D341Med (cell line): ENCODE measurements at places on chromosomes 6 and 20.
A peak's percentile ranks its signal among the peaks of the same experiment; 100 is the strongest.

DNA sequence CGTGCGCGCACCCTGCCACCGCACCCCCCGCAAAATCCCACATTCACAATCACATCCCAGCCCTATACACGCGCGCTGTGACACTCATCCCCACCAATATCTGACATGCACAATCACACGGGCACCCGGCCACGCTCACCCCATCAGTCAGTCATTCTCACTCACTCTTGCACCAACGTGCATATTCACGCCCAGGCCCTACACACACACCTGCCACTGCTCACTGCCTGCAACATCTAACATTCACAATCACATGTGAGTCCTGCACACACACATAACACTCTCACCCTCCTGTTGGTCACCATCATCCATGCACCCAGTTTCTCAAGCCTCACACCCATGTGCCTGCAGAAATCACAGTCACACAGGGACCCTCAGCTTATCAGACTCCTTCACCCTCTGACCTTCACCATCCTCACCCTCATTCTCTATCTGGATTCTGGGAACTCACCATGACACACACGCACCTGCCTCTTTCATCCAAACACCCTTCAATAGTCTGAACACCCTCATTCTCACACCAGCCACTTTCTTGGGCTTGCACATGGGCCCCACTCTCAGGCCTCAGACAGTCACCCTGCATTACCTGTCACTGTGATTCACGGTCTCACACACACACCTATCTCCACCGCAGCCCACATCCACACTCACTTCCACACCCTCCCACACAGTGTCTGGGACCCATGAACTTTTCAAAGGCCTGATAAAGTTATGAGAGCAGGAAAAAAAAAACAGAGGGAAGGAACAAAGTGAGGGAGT lies 748 bp upstream of the ATP9A start:
- DNase-seq, result no peak

DNA sequence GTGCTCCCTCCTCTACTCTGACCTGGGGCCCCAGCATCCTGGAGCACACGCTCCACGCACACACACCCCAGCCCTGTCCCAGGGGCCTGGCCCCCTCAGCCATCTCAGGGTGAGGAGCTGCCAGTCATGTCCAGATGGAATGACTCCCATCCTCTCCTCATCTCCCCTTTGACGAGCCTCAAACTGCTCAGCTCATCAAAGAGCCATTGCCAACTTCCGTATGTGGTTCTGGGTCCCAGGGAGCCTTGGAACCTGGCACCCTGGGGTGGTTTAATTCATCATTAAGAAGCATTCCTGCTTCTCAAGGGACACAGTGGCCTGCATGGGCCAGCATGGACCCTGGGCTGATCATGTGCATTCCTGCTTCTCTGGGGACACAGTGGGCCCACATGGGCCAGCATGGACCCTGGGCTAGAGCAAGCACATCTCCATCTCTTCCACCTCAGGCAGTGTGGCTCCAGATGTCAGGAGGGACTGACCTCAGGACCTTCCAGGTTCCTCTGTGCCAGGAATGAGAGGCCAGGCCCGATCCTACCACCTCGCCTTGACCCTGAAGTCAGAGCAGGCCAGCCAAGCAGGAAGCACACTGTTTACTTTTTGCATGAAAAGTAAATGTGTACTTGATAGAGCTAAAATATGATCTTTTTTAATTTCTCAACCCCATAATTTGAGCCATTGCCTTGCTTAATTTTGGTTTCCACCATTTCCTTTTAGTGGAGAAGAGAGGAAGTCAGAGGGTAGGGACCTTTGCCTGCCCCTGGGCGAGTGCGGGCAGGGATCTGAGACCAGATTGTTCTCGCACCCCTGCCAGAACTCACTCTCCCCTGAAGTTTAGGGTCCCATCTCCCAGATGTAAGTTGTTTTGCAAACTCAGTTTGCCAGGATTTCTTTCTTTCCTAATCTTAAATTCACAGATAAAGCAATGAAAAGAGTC lies 26.1 kb downstream of the SPATA2 start:
- no peak for DNase-seq

DNA sequence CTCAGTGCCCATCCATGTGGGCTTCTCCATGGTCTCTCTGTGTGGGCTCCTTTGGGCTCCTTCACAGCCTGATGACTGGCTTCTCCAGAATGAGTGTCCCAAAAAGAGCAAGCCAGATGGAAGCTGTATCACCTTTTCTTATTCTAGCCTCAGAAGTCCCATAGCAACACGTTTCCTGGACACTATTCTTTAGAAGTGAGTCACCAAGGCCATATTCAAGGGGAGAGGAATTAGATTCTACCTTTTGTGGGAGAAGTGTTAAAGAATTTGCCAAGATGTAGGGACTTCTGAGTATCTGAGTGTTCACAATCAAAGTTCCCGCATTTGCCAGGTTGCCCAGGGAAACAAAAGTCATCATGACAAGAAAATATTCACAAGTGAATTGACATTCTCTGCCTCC lies 20.7 kb upstream of the TBC1D22B start:
- DNase-seq, result no peak

GRCh38 chr6:115986026-115986425 lies 74.7 kb downstream of the FRK start:
- DNase-seq, result no peak

- DNase-seq, result no peak
These were observed 96.3 kb downstream of the PREX1 start for GRCh38 chr20:48731536-48731935.

DNA sequence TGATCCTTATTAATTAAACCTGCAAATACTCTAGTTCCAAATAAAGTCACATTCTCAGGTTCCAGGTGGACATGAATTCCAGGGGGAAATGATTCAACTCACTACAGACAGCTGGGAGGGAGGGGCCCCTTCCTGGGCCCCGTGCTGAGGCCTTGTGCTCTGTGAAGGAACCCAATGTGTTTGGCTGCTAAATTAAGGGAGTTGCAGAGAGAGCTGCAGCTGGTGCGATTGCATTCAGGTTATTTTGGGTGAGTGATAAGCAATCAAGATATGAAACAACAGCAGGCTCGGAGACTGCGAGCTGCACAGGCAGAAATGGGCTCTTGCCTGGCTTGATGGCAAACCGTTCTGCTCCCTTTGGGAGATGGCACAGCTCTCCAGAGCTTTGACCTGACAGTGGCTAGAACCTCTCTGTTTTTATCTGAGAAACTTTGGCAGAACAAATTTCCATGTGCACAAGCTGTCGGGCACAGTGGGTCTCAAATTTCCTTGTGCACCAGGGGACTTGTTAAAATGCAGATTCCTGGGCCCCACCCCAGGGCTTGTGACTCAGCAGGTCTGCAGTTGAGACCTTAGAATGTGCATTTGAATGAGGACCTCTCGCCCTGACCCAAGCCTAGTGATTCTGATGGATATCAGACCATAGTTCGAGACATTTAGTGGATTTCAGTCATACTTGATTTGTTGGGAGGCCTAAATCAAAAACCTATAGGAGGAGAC lies 9.8 kb downstream of the MAPK13 start:
- DNase-seq, result peak; percentile 71

GRCh38 chr20:24297993-24298392 lies 171.4 kb upstream of the SYNDIG1 start:
- DNase-seq, result no peak

- no peak for DNase-seq
These were observed 2.6 kb downstream of the DDR1 start for GRCh38 chr6:30886897-30887255.

DNA sequence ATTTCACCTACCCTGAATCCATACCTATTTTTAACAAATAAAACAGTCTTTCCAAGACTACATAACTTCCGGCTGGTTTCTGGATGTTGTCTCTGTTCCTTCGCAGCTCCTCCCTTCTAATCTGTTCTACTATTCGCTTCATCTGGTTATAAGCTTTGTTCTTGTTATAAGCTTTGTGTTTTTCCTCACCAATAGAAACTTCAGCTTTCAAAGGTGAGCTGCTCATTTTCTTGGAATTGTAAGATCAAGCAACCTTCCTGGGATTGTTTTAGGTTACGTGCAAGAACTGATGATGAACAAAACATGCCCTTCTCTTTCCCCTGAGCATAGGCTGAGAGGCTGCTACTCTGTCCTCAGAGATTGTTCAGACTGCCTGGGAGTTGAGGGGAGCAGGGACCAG lies 2.1 kb downstream of the GFOD1 start:
- no peak for DNase-seq

- no peak for DNase-seq
These were observed 712 bp downstream of the DEK start for GRCh38 chr6:18263418-18264218.

DNA sequence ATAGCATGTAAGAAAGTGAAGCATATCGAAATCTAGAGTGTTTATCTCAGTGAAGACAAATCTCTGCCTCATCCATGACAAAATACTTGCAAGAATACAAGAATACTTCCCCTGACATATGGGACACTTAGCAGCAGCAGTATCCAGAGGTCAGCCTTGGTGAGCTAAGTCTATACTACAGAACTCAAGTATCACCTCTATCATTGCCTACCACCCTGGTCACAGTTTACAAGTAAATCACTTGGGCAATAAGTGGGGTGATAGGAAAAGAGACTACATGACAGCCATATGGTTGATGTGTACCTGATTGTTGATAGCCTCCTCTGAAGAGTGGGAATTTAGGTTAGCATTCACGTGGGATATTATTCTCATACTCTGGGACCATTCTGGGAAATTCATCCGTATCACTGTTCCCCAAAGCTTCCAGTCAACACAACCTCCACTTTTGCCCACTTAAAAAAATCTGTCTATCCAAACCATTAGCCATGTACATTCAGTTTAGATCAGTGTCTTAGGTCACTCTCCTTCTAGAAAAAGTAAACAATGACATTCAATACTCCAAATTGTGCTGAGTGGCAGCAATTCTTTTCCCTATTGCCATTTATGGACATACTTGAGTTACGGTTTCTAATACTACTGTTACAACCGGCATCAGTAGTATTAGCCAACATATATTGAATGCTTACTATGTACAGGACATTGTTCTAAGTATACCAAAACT lies 118.2 kb upstream of the PRSS16 start:
- DNase-seq, result no peak
